ENCODE measurements at places on chromosomes 7 and 10.

DNA sequence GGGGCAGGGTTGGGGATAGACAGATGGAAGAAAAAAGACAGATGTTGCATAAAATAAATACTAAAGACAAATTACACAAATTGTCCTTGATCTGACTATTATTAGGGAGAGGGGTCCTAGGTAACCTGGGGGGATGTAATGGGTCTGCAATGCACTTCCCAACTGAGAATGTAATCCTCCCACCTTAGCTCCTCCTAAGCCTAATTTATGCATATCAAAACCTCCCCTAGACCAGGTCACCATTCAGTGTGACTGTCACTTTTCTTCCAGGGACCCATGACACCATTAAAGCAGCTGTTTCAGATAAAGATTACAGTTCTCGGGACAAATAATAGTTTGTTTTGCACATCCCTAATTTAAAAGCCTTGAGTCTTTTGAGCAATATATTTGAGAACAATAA lies 133.9 kb upstream of the FEZF1 start:
- no peak for DNase-seq

GRCh38 chr7:104408371-104408770 lies 80.0 kb downstream of the LHFPL3 start:
- DNase-seq, result no peak

GRCh38 chr10:120456143-120456625 lies 843 bp upstream of the PLPP4 start:
- DNase-seq, result no peak

- DNase-seq, result no peak
Measured at GRCh38 chr7:133434246-133434865, 181.5 kb downstream of the EXOC4 start.

All from stimulated activated CD4-positive, alpha-beta T cell treated with anti-CD3 and anti-CD28 coated beads, Interleukin-4, amount 100 ng/mL, for 24 hours (primary cell).